ENCODE measurements at places on chromosomes 5 and 9.

- no peak for DNase-seq
Observed at GRCh38 chr9:99012957-99013512, 69.3 kb downstream of the COL15A1 start.

- peak; percentile 38 for DNase-seq
Observed at GRCh38 chr5:95870105-95870672, 47.7 kb upstream of the GLRX start.

- DNase-seq = no peak
Observed at GRCh38 chr5:163540696-163541095, 35.3 kb downstream of the MAT2B start.

- no peak for DNase-seq
Observed at GRCh38 chr5:72067682-72068470, 39.4 kb upstream of the MAP1B start.

DNA sequence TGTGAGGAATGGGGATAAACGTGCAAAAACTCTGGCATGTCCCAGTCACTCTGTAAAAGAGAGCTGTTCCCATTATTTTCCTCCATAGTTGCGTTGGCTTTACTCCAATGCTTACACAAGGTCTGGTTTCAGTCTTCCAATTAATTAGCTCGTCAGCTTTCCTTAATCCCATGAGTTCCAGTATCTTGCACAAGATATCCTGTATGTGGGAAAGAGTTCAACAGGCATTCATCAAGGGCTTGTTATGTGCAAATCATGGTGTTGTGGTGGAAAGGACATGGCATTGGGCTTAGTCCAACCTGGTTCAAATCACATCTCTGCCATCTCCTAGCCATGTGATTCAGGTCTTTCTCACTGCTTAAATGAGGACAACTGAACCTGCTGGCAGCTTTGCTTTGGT is 77.5 kb upstream of the PANK3 start:
- no peak for DNase-seq
